ENCODE measurements at places on chromosomes 4 and X.

- DNase-seq: no peak
These were observed 557 bp upstream of the ARHGEF6 start for GRCh38 chrX:136781180-136781797.

- DNase-seq: no peak
These were observed 60.1 kb downstream of the MXRA5 start for GRCh38 chrX:3286196-3286945.

DNA sequence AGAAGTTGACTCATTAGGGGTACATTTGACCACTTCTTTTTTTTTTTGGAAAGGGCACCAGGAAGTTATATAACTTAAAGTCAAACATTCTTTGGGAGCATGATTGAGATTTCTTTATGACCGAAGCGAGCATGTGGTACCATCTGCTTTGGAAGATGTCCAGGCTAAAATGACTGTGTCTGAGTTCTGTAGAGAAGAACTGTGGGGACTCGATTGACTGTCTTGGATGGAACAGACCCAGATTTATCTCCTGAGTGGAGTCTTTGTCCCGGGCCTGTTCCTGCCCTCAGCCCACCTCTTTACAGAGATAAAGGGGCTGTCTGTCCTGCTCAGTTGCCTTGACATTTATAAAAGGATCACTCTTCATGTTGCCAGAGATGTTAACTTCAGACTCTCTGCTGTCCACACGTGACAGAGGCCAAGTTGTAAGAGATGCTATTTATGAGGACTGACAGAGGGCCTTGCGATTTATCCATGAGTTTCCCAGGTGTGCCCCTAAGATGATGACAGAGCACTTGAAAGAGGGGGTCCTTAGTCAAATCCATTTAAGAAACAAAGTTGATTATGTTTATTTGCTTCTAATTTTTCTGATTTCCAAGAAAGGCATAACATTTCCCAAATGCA, 16.8 kb downstream of the SMIM20 start:
- DNase-seq: no peak

DNA sequence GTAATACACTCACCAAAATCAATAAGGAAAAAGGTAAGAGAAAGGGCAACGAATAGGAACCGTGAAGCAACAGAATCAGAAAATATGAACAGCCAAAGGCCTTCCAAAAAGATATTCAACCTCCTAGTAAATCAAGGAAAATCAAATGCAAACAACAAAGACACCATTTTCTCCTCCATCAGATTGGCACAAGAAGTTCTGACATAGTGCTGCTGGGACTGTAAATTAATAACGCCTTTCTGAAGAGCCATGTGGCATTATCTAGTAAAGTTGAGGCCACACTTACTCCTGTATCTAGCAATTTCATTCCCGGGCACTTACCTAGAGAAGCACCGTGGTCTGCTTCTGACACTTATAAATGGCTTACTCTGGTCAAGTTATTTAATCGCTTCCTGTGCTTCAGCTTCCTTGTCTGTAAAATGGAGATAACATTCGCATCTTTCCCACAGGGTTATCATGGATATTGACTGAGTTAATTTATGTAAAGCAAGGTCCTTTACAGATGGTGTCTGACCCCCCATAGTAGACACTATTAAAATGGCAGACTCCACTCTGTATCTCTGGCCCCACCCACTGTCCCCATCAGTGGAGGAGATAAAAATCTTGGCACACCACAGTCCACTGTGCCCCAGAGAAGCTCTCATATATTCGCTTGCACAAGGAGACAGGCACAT, 20.5 kb upstream of the ENPP6 start:
- no peak for DNase-seq

DNA sequence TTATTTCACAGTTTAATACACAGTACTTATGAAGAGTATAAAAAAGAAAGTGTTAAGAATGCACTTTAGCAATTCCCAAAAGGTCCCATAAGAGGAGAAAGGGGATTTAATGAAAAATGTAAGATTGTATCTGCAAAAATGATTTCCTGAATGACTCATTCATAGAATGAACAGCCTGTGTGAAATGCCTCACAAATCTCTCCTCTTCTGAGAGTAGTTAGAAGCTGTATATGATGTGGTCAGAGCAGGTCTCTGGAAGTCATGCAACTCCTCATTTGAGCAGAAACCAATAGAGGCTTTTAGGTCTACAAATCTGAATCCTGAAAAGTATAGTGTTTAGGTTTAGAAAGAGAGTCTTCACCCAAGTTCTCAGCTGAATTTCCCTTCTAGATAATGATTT, 381.3 kb upstream of the INTU start:
- no peak for DNase-seq

- no peak for DNase-seq
These were observed 1.7 kb upstream of the SPARCL1 start for GRCh38 chr4:87530868-87531267.

DNA sequence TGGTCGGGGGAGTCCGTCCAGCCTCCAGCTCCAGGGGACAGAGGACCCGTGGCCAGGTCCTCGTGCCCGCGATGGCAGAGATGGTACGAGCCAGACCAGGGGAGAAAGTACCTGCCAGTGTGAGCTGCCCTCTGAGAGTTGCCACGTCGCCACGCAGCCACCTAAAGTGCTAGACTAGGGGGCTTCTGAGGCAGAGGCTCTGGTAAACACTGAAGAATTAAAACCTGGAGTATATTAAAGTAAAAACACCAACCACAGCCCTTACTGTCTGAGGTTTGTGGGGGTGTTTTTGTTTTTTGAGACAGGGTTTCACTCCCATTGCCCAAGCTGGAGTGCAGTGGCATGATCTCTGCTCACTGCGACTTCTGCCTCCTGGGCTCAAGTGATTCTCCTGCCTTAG, 60.1 kb upstream of the SORCS2 start:
- DNase-seq: no peak

DNA sequence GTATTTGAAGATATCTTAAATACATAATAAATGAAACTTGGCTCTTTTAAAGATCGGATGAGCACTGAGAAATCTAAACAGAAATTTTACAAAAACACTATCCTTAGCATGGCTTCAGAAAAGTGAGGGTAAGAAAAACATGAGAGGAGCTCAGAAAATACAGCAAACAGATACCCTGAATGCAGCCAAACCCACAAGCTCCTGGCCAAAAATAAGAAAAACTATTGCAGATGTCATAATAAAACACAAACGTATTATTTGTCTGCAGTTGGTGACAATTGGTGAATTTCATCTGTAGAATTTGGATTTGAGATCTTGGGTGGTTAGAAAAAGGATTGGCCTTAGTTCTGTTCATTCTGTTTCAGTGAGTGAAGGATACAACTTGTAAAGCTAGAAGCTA, 603.9 kb downstream of the INPP4B start:
- DNase-seq: no peak

- DNase-seq: no peak
These were observed 168.8 kb downstream of the CLCN4 start for GRCh38 chrX:10325611-10326010.

GRCh38 chr4:77623091-77623490, 17.5 kb downstream of the CXCL13 start:
- DNase-seq: no peak

- no peak for DNase-seq
These were observed 48.5 kb downstream of the HTT-AS start for GRCh38 chr4:3025881-3026280.

GRCh38 chr4:136336479-136336878, 1195.8 kb downstream of the PCDH18 start:
- no peak for DNase-seq

- no peak for DNase-seq
These were observed 193.0 kb upstream of the RPS6KA3 start for GRCh38 chrX:20459410-20460350.

DNA sequence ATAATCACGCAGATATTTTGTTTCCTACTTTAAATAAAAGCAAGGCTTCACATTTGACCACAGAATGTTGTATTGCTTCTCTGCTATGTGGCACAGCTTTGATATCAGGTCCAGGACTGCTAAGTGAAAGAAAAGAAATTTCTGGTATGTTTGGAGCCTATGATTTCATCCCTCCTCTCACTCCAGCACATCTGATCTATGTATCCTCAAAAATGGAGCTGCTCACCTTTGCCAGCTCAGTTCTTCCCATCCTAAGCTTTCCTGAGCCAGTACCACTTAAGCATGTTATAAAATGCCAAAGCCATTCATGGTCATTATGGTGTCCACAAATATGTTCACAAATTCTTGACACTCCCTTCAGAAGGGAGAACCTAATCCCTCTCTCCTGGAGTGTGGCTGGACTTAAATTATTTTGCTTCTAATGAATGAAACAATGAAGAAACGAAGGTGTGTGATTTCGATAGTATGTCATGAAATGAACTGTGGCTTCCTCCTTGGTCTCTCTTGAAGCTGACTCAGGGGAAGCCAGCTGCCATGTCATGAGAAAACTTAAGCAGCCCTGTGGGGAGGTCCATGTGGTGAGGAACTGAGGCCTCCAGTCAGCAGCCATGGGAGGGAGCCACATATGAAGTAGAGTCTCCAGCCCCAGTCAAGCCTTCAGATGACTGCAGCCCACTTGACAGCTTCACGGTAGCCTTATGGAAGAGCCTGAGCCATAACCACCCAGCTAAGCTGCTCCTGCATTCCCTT, 207.7 kb downstream of the MGST2 start:
- no peak for DNase-seq

GRCh38 chr4:105304085-105304484, 157.4 kb downstream of the TET2 start:
- no peak for DNase-seq

DNA sequence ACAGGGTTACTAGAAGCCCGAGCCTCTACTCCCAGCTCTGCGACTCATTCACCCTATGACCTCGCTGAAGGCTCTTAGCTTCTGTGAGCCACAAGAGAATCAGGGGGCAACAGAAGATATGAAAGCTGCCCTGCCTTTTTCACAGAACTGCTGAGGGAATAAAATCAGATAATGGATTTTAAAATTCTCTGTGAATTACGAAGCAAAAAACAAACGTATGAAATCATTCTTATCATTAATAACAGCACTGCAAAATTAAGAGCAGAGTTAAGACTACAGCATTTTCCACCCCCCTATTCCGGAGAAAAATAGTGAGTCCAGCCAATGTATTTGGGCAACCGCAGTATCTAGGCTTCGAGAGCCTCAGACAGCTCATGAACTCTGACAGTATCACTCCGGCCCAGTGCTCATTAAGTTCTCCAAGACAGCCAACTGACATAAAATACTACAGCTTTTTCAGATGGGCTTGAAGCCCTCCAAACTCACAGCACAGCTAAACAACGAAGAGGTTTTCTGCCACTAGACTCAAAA, 33.4 kb downstream of the AFAP1 start:
- DNase-seq: no peak

GRCh38 chr4:139525414-139525813, 30.6 kb downstream of the SETD7 start:
- no peak for DNase-seq

GRCh38 chrX:39645178-39645895, 452.4 kb downstream of the BCOR start:
- no peak for DNase-seq

GRCh38 chr4:3299976-3300671, 7.3 kb downstream of the RGS12 start:
- no peak for DNase-seq

DNA sequence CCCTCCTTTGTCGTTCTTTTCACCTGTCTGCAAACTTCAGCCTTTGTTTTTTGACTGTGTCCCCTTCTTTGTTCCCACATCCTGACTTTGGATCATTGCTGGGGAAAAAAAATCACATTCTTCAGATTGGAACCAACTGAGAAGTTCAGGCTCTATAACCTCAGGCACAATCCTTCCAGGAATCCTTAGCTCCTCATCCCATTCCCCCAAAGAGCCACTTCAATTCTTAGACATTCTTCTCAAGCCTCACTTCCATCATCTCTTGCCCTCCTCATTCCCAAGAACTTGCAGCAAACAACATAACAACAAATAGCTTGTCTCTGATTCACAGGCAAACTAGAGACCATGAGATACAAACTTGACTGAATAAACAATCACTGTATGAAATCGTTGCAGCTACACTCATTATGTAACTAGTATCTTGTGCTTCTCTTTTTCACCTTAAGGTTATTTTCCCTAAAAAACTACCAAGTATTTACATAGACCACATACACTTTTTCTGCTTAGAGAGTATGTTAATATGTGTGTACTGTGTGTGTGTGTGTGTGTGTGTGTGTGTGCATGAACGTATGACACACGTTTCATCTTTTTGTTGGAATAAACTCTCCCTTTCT, 26.4 kb upstream of the PGM2 start:
- DNase-seq: no peak

GRCh38 chr4:135282676-135283075, 1081.1 kb upstream of the PABPC4L start:
- no peak for DNase-seq

DNA sequence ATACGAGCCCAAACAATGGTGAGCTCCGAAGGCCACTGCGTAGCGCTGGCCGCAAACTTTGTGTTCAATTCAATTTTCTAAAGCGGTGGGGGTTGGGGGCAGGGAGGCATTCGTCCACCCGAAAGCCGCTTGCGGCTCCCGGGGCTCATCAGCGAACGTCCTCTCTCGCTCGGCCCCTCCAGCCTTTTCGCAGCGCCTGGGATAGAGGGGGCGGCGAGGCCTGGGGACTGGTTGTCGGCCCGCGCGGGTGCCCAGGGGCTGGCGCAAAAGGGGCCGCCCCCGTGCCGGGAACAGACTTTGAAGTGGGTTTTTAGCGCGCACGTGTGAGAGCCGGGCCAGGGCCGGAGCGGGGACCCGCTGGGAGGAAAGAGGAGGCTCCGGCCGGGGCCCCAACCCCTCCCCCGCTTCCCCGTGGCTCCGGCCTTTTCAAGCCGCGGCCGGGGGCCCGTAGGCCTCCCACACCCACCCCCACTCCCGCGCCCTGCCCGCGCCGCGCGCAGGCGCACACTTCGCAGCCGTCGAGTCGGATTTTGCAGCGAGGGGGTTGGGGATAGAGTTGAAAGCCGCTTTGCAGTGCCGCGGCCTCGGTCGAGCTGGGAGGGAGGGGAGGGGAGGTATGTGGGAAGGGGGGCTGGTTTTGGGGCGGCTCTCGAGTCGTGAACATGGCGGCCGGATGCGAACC, 8.3 kb downstream of the ZIC3 start:
- DNase-seq: no peak

- DNase-seq: no peak
These were observed 102.7 kb upstream of the ZNF827 start for GRCh38 chr4:146041139-146042004.

DNA sequence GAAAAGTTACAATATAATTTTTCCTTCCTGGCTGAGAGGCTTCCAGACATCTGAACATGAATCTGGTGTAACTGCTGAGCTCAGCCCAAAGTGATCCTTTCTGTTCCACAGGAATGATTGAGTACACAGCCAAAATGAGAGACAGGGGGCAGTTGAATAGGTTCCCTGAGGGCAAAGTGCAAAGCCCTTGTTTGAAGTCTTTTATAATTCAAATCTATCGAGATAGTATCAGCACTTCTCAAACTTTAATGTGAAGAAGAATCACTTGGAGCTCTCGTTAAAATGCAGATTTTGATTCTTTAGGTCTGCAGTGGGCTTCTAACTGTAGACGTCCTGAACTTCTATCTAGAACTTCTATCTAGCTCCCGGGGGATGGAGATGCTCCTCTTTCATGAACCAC, 54.4 kb upstream of the BMP2K start:
- DNase-seq: no peak

GRCh38 chr4:103012060-103012459, 7.4 kb downstream of the SLC9B1 start:
- no peak for DNase-seq

GRCh38 chr4:139589336-139590018, 33.5 kb upstream of the SETD7 start:
- DNase-seq: no peak

GRCh38 chr4:186351668-186352194, 85.7 kb downstream of the F11 start:
- no peak for DNase-seq

- DNase-seq: no peak
These were observed 187.3 kb downstream of the SLC39A8 start for GRCh38 chr4:102157984-102158383.

GRCh38 chr4:156439576-156440200, 486.0 kb upstream of the CTSO start:
- DNase-seq: no peak

Data from activated T-helper 1 cell treated with anti-CD3 and anti-CD28 coated beads, Interleukin-2, amount 50 U/mL, for 16 hours (primary cell).